ENCODE measurements at places on chromosomes 16 and 17.

- DNase-seq = peak; percentile 33
Observed at GRCh38 chr16:71929048-71929447, 33.7 kb downstream of the IST1 start.

GRCh38 chr17:73045724-73046123, 46.8 kb downstream of the SLC39A11 start:
- DNase-seq = no peak

DNA sequence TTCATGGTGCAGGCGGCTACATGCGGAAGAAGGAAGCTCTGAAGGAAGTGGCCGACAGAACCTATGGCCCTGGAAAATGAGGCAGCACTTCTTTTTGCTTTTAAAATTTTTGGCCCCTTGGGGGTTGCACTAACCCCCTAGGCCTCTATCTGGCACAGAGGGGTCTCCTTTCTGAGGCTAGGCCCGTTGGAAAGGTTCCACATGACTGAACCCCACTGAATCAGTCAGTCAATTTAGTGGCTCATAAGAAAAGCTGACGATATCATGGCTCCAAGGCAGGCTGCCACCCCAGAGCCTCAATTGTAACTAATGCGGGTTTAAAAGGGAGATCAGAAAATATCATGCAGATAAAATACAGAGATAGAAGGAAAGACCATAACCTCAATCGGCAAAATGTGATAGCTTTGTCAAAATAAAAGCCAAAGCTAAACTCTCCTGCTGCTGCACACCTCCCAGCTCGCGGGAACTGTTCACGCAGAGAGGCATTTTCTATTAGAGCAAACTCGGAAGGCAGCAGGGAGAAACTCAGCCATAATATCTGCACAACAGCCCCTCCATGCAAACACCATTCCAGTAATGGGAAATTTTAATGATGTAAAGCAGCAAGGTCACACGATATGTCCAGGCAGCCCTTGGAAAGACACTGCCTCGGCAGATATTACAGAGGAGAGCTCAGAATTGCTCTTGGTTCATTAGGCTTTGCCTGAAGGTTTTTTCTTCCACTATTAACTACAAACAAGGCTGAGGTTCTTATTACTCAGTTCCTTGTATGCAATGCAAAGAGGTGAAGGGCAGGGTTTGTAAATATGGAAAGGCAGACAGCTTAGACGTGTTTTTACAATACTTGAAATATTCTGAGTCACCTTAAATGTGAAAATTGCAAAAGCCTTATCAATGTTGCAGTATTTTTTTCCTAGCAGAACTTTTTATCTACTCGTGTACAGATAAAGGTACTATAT, 200.4 kb upstream of the PMFBP1 start:
- DNase-seq = no peak

DNA sequence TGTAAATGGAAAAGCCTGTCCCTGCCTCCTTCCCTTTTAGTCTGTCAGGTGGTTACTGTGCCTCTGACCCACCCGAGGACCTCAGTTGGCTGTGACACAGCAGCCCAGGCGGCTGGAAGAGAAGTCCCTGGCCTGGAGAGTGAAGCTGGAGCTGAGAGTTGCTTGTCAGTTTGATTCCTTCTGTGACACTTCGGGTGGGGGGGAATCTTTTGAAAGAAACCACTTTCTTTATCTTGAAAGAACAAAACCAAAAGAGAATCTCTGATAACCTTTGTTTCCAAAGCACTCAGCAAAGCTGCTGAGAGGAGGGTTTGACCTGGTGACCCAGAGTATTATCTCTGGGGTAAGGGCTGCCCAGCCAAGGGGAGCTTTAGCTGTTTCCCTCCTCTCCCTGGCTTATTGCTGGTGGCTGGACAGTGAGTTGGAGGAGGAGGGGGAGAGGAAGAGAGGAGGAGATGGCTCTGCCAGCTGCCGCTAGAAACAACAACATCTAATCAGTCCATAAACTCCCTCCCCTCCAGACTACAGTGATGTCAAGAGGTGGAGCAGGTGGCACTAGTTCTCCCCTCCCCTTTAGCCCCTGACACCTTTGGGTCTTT, 34.0 kb downstream of the YPEL2 start:
- DNase-seq = peak; percentile 71

- no peak for DNase-seq
Observed at GRCh38 chr17:6420173-6420641, 14.7 kb downstream of the AIPL1 start.

DNA sequence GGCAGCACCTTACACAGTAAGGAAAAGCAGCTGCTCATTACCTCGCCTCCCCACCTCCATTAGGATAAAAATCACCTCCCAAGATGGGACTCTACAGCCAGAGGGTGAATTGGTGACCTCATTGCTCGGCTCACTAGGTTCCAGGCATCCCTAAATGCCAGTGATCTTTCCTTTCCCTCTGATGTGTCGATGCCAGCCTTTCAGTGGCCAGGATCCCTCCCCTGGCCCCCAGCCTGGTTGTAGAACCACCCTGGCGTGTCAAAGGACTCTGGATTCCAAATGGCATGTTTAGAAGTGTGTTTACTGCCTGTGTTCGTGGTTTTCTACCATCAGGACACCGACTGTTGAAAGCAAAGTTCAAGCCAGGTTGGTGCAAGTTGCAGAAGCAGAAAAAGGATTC, 72.1 kb upstream of the LYRM9 start:
- DNase-seq = no peak

GRCh38 chr17:50350733-50351132, 4.8 kb downstream of the XYLT2 start:
- no peak for DNase-seq

DNA sequence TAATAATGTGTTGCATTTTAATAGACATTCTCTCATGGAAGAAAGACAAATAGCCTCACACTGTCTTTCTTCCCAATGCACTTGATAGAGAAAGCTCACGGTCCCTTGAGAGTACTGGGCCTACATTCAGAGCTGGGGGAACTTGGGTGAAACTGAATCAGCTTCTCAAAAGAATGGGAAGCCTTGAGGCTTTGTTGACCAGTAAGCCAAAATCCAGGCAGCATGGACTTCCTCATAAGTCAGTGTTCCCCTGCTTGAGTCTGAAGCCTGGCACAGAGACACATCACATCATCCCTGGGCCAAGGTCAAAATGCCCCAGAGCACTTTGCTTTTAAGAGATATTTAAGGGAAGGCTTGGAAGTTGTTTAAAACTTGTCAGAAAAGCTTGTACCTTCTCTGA, 302.2 kb upstream of the SALL1 start:
- no peak for DNase-seq

DNA sequence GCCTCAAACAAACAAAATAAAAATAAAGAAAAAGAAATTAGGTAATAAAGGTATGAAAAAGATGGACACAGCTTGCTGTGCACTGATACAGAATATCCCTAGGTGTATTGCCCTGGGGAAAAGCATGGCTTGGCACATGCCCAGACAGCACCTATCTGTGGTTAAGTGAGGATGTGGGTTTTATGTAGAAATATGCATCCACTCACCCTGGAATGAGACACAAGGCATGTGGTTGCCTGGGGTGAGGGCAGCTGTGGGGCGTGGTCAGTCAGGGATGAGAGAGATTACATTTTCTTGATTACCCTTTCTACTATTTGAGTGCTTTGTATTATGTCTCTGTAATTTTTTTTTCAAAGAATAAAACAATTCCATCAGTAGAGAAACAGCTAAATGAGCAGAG, 6.9 kb downstream of the PLLP start:
- no peak for DNase-seq

GRCh38 chr16:75620326-75621169, 2.5 kb downstream of the ADAT1 start:
- DNase-seq = no peak

DNA sequence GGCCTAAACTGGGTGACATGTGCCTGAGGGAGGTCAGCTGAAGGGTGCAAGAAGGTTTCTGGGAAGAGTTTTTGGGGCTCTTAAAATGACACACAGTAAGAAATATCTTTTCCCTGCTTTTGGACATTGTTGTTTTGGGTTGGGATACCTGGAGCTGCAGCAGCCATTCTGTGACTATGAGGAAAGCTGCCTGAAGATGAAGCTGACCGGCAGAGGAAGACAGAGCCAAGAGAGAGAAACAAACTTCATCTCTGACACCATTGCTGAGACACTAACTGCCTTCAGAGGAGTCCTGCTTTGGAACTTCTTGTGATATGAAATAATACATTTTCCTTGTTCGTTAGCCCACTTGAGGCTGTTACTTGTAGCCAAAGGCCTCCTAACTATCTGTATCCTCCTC, 8.8 kb upstream of the WNT3 start:
- no peak for DNase-seq

DNA sequence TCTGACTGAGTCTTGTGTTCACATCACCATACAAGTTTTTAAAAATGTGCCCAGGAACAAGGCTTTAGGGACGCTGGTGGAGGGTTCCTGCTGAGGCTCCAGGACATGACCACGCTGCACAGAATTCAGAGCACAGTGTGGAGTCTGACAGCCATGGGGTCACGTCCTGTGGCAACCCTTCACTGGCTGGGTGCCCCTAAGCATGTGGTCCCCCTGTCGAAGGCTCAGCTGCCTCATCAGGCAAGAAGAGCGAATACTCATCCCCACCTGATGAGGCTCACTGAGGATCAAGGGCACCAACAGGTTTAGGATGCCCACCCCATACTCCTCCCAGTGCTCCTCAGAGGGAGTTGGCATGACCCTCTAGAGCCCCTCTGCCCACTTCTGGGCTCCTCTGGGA, 5.9 kb downstream of the PNMT start:
- no peak for DNase-seq

GRCh38 chr16:17320009-17320408, 150.8 kb downstream of the XYLT1 start:
- no peak for DNase-seq

GRCh38 chr16:1723450-1724147, 17.6 kb downstream of the MAPK8IP3 start:
- DNase-seq = peak; percentile 54

DNA sequence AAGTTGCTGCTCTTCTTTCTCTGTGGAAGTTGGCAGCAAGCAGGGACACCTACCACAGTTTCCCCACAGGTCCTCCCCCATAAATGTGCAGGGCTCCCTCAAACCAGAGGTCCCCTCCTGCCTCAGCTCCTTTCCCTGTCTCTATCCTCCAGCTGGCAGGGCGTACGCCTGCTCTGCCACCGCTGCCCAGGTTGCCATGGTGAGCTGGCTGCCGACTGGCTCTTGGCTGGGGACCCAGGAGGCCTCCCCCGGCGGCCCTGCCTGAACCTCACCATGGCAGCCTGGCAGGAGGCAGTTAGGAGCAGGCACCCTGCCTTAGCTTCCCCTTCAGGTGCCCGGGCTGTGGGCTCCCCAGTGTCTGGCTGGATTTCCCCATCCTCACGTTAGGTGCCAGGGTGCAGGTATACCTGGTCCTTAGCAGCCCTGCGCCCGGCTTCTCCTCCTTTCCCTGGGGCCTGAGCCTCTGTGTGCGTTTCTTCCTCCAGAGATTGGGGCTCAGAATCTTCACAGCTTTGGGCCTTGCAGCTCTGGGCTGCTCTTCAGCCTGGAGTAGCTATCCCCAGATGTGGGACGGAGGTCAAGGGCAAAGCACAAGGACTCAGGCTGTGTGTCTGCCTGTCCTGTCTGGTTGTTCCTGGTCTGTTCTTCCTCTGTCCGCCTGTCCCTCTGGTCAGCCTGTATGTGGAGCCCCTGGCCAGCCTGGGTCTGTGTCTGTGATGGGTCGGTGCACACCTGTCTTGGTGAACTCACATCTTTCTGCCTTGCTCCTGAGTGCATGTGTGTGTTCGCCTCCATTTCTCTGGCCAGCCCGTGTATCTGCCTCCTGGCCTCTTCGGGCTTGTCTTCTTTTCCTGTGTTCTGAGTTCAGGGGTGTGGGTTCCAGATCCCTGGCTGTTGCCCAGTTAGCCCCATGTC, 15.7 kb downstream of the GJD3 start:
- DNase-seq = peak; percentile 70

DNA sequence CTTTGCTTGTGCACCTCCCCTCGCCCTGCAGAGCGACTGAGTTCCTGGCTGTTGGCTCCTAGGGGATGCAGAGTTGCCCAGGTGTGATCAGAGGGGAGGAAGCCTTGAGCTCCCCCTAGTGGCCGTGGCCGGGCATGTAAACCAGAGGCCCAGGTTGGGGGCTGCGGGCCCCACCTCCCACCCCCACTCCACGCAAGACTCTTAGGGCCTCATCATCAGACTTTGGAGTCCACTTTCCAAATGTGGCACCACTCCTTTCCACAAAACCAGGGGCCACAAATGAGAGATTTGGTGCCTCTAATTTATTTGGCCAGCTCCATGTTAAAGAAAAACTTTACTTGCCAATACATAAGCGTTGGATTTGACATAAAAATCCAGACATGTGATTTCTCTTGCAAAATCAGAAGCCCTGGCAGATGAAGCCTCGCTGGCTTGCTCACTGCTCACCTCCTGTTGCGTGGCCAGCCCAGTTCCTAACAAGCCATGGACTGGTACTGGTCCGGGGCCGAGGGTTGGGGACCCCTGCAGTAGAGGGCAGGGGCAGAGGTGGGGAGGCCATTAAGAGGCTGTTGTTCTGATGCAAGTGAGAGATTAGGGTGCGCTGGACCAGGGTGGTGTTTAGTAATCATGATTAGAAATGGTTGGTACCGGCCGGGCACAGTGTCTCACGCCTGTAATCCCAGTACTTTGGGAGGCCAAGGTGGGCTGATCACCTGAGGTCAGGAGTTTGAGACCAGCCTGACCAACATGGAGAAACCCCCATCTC, 28.7 kb upstream of the GAS7 start:
- peak; percentile 21 for DNase-seq

DNA sequence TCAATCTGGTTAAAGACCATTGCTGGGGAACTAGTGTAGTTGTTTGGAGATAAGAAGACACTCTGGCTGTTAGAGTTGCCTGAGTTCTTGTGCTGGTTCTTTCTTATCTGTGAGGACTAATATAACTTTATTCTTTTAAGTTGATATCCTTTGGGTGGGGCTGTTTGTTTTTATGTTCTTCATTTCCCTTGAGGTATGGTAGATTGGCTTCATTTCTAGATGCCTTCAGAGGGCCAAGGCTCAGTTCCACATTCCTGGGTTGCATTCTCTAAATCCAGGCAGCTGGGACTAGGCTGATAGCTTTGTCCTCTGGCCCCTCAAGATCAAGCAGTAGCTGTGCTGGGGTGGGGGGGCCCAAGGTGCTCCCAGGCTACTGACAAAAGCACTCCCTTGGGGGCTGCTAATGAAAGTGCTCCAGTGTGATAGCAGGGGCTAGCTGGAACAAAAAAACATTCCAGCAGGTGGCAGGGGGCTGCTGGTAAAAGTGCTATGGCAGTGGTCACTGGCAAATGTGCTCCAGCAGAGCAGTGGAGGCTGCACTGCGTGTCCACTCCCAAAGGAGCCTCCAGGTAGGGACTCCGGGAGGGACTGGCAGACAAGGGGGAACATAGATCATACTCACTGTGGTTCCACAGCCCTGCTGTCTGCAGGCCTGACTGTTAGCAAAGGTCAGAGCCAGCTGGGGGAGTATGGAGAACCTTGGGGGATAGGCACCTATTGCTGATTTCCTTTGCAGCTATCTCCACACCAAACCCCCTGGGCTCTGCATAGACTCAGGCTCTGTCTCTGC, 45.9 kb upstream of the KCNJ16 start:
- DNase-seq = no peak

All from head of caudate nucleus (tissue), 42 donors.